ENCODE measurements at places on chromosomes 6 and 20.

DNA sequence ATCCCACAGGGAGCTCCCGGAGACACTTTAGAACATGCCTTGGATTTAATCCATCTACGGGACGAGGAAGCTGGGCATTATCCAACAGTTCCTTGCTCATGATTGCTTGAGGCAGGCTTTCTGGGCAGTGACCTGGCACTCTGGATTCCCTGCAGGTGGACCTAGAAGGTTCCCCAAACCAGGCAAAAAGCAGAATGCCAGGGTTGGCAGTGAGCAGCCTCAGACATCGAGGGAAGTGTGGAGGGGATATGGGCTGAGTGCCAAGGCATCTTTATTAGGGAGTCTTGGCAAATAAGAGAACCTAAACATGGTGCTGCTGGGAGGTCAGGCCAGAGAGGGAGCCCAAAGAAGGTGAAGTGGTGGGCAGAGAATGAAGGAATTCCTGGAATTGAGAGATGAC is 158.5 kb downstream of the CD83 start:
- DNase-seq: no peak

DNA sequence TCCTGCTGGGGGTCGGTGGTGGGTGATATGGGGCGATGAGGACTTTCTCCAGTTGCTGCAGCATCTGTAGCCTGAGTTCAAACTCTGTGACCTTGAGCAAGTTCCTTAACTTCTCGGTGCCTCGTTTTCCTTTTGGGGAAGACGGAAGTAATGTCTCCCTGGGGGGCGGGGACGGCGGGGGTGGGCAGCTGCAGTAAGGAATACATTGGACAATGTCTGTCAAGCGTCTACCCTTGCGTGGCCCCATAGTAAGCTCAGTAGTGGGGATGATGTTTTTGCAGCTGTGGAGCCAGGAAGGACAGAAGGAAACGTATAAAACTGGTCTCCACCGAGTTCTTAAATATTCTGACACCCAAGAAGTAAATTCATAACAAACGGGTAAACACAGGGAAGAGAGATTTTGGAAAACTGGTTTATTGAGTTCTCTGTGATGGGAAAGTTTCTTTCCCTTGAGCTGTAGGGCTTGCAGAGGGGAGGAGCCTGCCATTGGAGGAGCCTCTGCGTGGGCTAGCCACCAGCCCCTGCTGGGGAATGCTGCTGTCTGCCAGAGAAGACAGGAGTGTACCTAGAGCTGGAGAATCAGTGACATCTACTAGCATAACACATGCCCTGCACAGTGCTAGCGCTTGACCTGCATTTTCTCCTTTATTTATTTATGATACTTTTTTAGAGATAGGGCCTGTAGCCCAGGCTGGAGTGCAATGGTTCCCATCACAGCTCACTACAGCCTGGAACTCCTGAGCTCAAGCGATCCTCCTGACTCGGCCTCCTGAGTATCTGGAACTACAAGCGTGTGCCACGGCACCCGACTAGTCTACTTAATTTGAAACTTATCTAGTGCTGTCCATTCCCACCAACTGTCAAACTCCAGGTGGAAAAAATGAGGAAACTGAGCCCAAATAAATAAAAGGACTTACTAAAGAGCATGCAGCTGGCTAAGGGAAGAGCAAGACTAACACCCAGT is 1.2 kb upstream of the ACSS1 start:
- no peak for DNase-seq

GRCh38 chr20:2902291-2902690 is 29.0 kb downstream of the PTPRA start:
- DNase-seq: no peak

DNA sequence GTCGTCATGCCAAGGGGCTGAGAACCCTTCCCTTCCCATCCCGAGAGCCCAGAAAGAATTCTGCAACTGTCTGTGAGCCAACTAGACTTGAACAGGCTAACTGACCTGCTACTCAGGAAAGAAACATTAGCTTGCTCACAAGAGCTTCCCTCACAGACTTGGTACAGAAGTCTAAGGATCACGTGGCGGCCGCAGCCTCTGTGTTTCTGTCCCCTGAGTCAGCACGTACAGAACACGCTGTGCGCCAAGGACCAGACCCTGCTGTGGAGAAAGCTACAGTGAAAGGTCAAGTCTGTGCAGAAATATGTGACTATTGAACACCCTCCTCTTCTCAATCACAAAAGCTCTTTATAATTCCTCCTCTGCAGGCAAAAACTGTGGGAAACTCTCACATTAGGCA is 151.3 kb upstream of the QKI start:
- no peak for DNase-seq

DNA sequence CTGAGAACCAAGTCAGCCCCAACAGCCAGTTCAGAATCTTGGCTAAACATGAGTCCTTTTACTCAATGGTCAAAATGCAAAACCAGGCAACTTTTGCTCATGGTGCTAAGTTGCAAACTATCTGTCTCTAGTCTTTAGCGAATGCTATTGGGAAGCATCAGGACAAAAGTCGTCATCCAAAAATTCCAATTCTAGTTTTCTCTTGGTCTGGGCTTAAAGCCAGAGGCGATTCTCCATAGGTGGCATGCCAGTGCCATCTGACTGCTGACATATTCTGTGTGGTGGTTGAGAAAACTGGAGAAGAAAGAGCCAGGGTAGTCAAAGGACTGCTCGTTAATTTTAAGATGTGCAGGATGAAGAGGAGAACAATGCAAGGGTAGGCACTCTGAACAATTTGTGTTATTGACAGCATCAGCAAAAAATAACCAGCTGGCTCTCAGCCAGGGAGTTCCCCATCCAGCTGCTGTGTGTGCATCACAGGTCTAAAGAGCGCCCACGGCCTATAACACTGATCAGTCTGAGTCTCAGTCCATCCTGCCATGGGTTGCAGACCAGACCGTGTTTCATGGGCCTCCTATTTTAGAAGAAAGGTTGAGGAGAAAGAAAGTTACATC is 313.6 kb downstream of the ALDH8A1 start:
- no peak for DNase-seq

DNA sequence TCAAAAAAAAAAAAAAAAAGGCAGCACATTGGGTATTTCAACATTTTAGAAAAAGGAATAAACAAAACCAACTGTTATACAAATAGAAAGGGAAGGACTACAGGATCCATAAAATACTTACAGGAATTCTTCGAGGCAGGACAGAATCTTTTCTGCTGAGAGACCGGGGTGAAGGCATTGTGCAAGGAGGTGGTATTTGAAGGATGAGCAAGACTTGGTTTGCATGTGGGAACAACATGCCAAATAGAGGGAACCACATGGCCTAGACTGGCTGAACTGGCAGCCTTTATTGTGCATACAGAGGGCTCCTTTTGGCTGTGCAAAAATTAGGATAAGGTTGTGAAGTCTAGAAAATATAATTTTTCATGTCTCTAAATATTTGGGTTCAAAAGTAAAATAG is 62.9 kb downstream of the SCAND1 start:
- no peak for DNase-seq

GRCh38 chr6:113182370-113183141 is 674.6 kb upstream of the MARCKS start:
- DNase-seq: peak; percentile 96

DNA sequence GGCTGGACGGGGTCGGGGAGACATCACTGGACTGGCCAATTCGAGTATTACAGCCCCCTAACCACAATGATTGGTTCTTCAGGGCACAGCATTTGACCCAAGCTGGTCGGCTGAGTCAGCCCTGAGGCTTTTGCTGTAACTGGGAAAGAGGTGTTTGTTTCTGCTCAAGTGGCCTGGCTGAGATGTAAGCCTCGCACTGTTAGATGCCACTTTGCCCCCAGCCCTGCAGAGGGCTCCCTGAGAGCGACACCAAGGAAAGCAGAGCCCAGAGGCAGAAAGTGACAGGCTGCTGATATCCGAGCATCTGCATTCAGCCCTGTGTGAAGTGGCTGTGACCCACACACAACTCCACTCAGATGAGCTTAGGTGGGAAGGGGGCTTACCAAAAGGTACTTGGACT is 19.4 kb downstream of the ERGIC3 start:
- DNase-seq: peak; percentile 48
